ENCODE measurements at places on chromosomes 7 and 10.

GRCh38 chr10:20406281-20407104, 490.6 kb downstream of the NEBL start:
- no peak for DNase-seq

GRCh38 chr10:63703113-63703670, 182.0 kb downstream of the REEP3 start:
- DNase-seq, result no peak

- DNase-seq, result no peak
These were observed 179.6 kb downstream of the CELF2 start for GRCh38 chr10:11197266-11197712.

DNA sequence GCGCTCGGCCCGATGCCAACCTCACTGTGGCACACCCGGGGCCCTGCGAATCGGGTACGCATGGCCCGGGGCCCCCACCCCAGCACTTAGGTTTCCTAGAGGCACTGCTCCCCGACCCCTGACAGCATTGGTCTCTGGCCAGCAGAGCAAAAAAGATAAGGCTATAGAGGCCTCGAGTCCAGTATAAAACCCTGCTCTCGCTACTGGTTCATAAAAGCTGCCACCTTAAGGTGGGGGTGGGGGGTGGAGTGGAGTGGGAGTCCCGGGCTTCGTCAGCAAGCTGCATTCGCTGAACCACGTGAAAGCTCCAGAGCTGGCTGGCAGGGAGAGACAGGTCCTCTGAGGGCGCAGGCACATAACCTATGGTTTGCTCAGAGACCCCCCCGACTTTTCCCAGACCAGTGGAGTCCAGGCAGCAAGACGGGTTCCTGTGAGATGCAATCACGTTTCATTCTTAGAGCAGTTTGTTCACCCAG, 1.3 kb downstream of the KAZALD1 start:
- no peak for DNase-seq

- no peak for DNase-seq
These were observed 322.8 kb downstream of the MAGI2 start for GRCh38 chr7:79130715-79131114.
